ENCODE measurements at places on chromosomes 11 and 22.
A peak's percentile ranks its signal among the peaks of the same experiment; 100 is the strongest.

DNA sequence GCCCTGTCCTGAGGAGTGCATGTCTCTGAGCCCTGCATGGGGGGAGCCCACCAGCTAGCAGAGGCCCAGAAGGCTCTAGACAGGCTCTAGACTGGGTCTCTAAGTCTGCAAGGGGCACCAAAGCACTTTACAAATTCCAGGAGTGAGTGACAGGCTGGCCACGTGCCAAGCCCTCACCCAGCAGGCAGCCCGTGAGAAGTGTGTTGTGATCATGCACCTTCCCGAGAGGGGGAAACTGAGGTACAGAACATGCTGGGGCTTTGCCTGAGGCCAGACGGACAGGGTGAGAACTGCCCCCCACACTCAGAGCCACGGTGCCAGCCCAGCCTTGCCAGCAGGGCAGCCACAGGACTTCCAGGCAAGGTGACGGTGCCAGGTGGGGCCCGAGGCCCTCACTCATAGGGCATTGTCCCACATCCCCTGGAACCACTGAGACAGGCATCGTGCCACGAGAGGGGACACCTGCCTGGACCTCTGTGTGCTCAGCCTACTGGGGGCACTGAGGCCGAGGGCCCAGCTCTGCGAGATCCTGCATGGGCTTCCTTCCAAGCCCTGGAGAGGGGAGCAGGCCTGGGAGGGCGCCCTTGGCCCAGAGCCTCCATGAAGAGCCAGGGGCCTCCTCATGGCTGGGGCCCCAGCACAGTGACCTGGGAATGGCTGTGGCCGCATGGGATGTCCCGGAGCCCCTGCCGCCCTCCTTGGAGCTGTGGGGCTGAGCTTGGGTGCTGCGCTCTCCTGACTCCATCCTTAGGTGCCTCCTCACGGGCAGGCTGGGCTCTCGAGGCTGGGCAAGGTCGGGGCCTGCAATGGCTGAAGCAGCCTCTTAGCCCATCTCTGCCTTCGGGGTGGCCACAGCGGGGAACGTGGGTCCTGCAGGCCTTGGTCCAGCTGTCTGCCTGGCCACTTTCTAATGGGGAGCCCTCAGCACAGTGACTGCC is 121.5 kb downstream of the KCNQ1OT1 start:
- DNase-seq: peak; percentile 18

DNA sequence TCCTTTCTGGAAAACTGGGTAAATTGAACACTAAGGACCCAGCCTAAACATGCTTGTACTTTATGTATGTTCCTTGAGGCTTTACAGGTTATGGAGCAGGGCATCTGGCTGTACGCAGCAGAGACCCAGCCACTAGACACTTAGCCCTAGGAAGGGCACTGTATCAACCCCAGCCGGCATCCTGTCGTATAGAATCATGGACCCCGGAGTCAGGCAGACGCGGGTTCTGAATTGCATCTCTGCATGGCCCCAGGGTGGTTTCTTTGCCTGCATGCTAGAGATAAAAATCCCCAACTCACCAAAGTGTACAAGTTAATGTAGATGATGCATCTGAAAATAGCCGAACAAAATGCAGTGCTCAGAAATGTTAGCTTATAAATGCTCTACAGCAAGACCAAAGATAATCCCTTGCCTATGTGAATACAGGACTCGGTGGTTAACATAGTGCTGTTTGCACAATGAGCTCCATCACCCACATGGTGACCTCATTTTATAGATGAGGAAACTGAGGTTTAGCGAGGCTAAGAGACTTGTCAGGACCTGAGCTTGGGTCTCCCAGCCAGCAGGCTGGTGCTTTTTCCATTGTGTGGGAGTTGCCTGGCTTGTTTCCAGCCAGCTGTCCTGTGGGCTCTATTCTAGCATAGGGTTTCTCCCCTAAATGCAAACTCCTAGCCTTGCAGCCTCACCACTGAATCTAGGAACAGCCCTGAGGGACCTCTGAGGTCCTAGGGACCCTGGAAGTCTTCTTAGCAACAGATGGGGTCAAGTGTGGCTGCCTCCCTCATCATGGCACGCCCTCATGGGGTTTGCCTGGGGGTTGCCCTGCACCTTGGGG is 7.3 kb downstream of the CD6 start:
- no peak for DNase-seq

GRCh38 chr11:57324154-57324885 is 432 bp downstream of the TNKS1BP1 start:
- no peak for DNase-seq

- no peak for DNase-seq
Observed at GRCh38 chr11:34749666-34750659, 129.1 kb downstream of the EHF start.

DNA sequence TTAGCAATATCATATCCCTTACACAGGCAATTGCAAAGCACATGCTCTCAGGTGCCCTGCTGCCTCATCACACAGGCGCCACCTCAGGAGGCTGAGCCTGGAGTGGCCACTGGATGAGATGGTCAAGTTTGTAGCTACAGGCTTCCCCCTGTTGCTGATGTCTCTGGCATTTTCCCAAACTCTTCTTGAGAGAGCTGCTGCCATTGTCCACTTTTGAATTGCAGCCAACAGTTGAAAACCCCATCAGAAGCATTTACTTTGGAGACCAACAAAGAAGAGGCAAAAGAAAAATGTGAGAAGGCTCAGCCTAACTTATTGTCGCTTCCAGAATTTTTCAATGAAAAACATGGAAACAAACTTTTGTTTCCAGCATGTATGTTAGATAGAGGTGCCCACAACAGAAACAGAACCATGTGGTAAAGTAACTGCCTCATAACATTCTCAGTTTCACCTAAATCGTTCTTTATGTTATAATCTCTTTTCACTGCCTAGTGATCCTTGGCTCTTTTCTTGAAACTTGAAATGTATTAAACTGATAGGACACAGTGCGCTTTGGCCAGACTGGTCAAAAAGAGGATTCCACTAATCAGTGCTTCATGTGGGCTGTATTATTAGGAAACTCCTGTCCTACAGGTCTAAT is 47.6 kb upstream of the OR8B8 start:
- no peak for DNase-seq

DNA sequence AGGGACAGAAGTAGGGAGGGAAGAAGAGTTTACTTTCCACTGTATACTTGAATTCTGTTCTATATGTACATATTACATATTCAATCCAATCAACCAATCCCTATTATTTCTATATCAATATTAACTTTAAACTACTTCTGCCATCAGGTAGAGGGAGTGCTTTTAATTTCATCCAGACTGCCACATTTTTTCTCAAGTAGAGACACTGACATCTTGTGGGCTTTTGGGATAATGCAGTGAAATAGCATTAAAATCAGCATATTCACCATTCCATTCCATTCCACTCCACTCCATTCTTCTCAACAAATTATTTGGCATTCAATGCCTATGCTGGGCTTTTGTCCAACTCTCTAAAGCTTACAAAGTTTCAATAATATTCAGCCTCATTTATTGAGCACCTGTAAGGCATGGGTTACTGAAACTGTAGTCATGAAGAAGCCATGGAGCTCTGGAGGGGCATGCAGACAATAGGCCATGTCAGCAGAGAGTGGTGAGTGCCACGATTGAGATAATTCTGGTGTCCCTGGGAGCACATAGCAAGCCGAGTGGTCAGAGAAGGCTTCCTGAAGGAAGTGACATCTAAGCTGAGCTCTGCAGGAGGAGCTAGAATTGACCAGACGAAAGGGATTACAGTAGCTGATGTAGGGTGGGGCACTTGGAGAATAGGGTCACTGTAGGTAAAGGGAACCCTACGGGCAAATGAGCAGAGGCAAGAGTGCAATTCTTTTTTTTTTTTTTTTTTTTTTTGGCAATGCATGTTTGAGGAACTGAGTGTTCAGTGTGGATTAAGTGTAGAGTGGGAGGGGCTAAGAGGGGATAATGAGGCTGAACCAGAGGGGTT is 12.8 kb upstream of the CLPB start:
- no peak for DNase-seq

GRCh38 chr11:133052537-133052936 is 479.8 kb downstream of the OPCML start:
- DNase-seq: no peak

GRCh38 chr22:42388130-42388797 is 43.9 kb downstream of the NFAM1 start:
- DNase-seq: no peak

DNA sequence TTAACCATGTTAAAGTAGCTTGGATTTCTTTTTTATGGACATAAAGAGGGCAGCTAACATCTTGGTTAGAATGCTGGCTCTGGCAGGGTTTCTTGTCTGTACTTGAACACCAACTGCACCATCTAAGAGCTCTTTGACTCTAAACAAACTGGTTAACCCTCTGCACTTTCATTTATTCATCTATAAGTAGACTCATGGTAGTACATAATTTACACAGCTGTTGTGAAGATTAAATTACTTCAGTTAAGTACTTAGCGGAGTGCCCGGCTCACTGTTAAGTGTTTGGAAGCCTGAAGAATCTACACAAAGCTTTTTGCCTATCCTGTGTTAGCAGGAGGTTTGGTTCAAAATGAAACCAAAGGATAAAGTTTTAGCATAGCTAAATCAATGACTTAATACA is 846.2 kb upstream of the API5 start:
- no peak for DNase-seq

- DNase-seq: no peak
Observed at GRCh38 chr11:75534259-75535069, 8.7 kb upstream of the GDPD5 start.

- peak; percentile 66 for DNase-seq
Observed at GRCh38 chr22:40728731-40729189, 49.5 kb downstream of the MCHR1 start.

- DNase-seq: no peak
Observed at GRCh38 chr11:125061281-125061680, 1.8 kb upstream of the SLC37A2 start.

DNA sequence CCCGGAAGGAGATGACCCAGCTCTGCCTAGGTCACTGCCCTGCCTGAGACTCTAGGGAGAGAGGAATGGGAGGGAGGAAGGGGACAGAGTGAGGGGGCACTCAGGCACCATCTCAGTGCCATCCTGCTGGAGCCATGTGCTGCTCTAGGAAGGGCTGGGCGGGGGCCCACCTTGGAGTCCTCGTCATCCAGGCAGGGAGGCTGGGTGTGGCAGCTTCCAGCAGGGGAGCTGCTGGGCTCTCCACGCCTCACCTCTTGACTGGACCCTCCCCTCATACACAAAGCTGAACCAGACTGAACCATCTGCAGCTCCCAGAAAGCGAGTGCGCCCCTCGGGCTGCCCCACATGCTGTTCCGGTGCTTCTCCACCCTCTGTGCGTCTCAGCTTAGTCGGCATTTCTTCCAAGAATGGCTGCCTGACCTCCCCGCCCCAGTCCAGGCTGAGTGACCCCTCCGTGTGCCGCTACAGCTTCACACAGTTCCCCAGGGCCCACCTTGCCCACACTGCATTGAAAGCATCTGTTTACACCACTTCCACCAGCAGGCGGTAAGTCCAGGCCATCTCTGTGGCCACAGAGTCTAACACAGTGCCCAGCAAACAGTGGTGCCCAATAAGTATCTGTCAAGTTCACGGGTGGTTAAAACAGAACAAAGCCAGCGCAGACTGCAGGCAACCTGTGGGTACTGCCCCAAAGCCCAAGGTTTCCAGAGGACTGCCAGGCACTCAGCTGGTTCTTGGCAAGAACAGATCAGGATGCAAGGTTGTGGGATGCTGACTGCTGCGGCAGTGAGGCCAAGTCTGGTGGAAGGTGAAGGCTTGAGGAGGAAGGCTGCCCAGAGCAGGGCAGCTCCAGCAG is 9.4 kb upstream of the TRIM29 start:
- DNase-seq: no peak

DNA sequence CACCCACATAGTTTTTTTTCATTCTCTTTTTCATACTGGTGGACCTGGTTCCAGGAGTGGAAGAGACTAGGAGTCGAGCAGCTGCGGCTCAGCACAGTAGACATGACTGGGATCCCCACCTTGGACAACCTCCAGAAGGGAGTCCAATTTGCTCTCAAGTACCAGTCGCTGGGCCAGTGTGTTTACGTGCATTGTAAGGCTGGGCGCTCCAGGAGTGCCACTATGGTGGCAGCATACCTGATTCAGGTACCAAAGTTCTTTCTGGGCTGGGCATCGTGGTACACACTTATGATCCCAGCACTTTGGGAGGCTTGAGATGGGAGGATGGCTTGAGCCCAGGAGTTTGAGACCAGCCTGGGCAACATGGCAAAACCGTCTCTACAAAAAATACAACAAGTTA is 4.2 kb downstream of the PTPMT1 start:
- no peak for DNase-seq

DNA sequence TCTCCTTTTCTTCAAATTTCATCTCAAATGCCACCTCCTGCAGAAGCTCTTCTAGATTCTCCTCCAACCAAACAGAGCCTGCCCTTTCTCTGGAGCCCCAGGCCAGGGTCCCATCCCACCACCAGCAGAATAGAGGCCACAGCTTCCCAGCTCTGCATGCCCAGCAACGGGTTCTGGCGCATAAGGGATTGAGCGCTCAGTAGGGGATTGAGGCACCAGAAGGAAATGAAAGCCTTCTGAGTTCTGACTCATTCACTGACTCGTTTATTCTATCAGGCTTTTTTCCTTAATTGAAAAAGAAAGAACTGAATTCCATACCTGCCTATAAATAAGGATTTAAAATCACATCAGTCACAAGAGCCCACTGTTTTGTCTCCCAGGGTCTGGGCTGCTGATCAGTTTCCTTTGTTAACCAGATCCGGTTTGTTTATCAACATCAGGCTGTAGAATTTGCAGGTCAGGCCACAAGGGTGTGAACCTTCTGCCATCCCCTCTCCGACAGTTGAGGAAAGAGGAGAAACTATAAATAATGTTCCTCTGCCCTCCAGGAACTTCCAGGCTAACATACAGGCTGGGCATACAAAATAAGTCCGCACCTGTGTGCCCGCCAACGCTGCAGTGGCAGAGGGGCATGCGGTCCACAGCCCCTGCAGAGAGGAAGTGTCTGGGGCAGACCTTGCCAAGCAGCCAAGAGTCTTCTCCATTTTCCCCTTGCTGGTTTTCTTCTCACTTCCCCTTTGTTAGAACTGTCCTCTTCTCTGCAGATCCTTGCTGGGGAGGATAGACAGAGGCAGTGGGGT is 63.5 kb upstream of the PRDM11 start:
- DNase-seq: no peak

GRCh38 chr22:46829941-46830715 is 67.7 kb downstream of the TBC1D22A start:
- no peak for DNase-seq

DNA sequence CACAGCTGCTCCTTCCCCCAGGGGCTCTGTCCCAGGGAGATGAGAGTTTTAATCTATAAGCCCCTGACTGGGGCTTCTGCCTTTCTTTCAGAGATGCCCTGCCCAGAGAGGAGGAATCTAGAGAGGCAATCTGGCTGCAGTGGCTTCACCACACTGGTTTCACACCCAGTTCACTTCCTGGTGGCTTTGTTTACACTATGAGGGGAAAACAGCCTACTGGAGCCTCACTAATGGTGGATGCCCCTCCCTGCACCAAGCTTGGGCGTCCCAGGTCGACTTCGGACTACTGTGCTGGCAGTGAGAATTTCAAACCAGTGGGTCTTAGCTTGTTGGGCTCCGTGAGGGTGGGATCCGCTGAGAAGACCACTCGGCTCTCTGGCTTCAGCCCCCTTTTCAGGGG is 21.5 kb upstream of the MMP1 start:
- no peak for DNase-seq

DNA sequence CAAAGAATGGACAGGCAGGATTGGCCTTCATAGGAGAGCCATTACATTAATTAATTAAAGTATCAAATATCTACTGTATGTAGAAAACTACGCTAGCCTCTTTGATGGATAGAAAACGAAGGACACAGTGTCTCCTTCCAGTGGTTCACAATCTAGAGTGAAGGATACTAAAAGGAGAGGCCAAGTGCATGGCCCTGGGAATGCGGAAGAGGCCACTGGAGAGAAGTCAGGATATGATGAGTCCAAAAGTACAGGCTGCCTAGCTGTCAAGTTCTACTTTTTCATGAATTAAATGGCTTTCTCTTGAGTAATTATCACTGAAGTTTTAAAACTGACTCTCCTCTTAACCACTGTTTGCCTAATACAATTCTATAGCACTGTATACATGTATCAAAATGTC is 41.9 kb downstream of the ATG16L2 start:
- DNase-seq: no peak

All from T-cell (primary cell).